ENCODE measurements at places on chromosomes 1 and 21. TPM values are rescaled to one million over a fixed set of nuclear protein-coding genes. Genes with fewer than 3 reads are reported as not detected.

Gene C1orf210
- not detected for total RNA-seq

Gene C1QB
- total RNA-seq, result 0.79 TPM

Gene TRIM67
- not detected for total RNA-seq

Gene GJA9
- not detected for total RNA-seq

Gene HIPK1
- total RNA-seq, result 93.0 TPM

Gene HMCN1
- total RNA-seq, result 0.34 TPM

Gene FGR
- 4.7 TPM for total RNA-seq

Gene CHODL
- 0.31 TPM for total RNA-seq

Gene WNT3A
- total RNA-seq, result not detected

Gene FMO5
- total RNA-seq, result 0.60 TPM

Gene PROX1
- total RNA-seq, result not detected

Gene BSND
- total RNA-seq, result not detected

Gene MIXL1
- total RNA-seq, result not detected

Gene PGLYRP4
- not detected for total RNA-seq

Gene SUCO
- 44.5 TPM for total RNA-seq

Gene GREM2
- not detected for total RNA-seq

Gene OR2T11
- total RNA-seq, result not detected

Gene PLA2G4A
- total RNA-seq, result 0.28 TPM

Gene PLEKHN1
- 3.0 TPM for total RNA-seq

Gene CYP4X1
- not detected for total RNA-seq

Gene LENEP
- 1.9 TPM for total RNA-seq

Gene APCS
- total RNA-seq, result not detected

Gene LRRC38
- total RNA-seq, result not detected

Gene PIK3CD
- 250 TPM for total RNA-seq

Gene NLRP3
- 8.9 TPM for total RNA-seq

Gene MAD2L2
- 103 TPM for total RNA-seq

Gene PTPRU
- 0.54 TPM for total RNA-seq

Gene LCE1B
- not detected for total RNA-seq

Gene CFAP126
- not detected for total RNA-seq

Gene LRRC39
- 0.96 TPM for total RNA-seq

Gene TTC39A
- not detected for total RNA-seq

Gene RCC2
- total RNA-seq, result 113 TPM

Gene TEX38
- not detected for total RNA-seq

Gene ZNF683
- total RNA-seq, result 9.9 TPM

Gene HMGN1
- total RNA-seq, result 363 TPM

Gene RGSL1
- total RNA-seq, result not detected

Gene FHAD1
- total RNA-seq, result 0.64 TPM

Gene LMOD1
- not detected for total RNA-seq

Gene BARHL2
- total RNA-seq, result not detected

Gene KLHDC9
- 1.2 TPM for total RNA-seq

Gene CD247
- 276 TPM for total RNA-seq

Gene RHOU
- total RNA-seq, result 7.5 TPM

Gene KCNQ4
- 1.5 TPM for total RNA-seq

Gene ST6GALNAC3
- total RNA-seq, result 0.48 TPM

Gene PDC
- not detected for total RNA-seq

Gene MSH4
- 0.67 TPM for total RNA-seq

Gene CCDC27
- not detected for total RNA-seq

Gene AGT
- not detected for total RNA-seq

Gene CD1B
- not detected for total RNA-seq

Measured in activated naive CD8-positive, alpha-beta T cell treated with anti-CD3 and anti-CD28 coated beads, Interleukin-2, amount 10 ng/mL, durations not matched to agents 7 days and 5 days (primary cell).